ENCODE measurements at places on chromosomes 6 and 20.
A peak's percentile ranks its signal among the peaks of the same experiment; 100 is the strongest.

DNA sequence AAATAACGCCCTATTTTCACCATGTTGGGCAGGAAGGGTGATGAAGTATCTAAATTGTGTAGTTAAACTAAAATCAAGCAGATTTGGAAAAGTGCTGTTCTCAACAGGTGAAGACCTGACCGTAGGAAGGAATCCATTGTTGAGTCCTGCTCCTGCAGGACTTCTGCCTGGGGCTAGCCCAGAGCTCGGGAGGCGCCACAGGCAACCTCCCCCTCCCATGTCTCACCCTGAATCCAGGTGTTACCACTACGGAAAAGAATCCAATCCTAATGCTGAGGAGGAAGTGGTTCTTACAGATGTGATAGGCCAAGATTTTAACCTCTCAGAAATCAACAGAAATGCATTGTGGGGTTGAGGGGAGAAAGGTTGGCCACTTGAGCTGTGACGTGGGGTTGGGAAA lies 30.2 kb downstream of the RAB22A start:
- no peak for DNase-seq
- no peaks in the 10 kb centered on the region for H3K36me3 ChIP-seq
- no peak overlapping the region for H3K27ac ChIP-seq
- H3K4me1 ChIP-seq, result peaks cover 5% of the 10 kb centered on the region

- DNase-seq, result no peak
- H3K27me3 ChIP-seq, result no peaks in the 10 kb centered on the region
- peak overlapping the region; percentile 18 for H3K4me3 ChIP-seq
- no peaks in the 10 kb centered on the region for H3K4me1 ChIP-seq
These were observed 8.4 kb upstream of the COL20A1 start for GRCh38 chr20:63284544-63284949.

- H3K27me3 ChIP-seq, result no peaks in the 10 kb centered on the region
- H3K27ac ChIP-seq, result no peak overlapping the region
- H3K4me1 ChIP-seq, result peaks cover 15% of the 10 kb centered on the region
These were observed 5.8 kb downstream of the DDR1 start for GRCh38 chr6:30889921-30890645.

GRCh38 chr6:158565122-158565429 lies 5.2 kb downstream of the TMEM181 start:
- H3K4me3 ChIP-seq, result no peak overlapping the region
- no peak for DNase-seq
- peaks cover 85% of the 10 kb centered on the region for H3K4me1 ChIP-seq
- H3K27ac ChIP-seq, result peak overlapping the region; percentile 38
- H3K36me3 ChIP-seq, result no peaks in the 10 kb centered on the region
- H3K27me3 ChIP-seq, result no peaks in the 10 kb centered on the region

DNA sequence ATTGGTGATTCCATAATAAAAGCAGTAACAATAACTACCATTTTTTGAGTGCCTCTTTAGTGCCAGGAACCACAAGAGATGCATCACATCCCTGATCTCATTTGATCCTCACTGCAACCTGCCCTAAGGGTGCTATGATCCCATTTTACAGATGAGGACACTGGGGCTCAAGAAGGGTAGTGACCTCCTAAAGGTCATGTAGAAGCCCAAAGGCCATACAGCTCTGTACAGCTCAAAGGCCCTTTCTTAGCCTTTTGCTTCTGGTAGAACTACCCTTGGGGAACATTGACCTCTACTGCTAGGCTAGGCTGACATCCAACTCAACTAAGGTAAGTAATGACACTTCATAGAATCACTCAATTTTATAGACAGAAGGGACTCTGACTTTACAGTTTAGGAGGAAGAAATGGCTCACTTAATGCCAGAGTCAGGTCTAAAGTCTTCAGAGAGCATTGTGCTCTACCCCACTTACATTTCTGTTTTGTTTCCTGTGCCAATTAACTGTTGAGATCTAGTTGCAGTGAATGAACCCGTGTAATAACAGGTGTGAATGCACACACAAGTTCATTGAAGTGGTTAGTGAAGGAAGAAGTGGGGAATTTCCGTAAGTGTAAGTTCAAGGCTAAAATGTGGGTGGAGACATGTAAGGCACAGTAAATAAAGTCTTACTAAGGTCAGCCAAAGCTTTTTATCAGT lies 10.7 kb downstream of the SLC9A8 start:
- H3K4me1 ChIP-seq, result peaks cover 46% of the 10 kb centered on the region
- no peak overlapping the region for H3K4me3 ChIP-seq
- H3K27ac ChIP-seq, result peak overlapping the region; percentile 53
- no peaks in the 10 kb centered on the region for H3K27me3 ChIP-seq
- peaks cover 5% of the 10 kb centered on the region for H3K36me3 ChIP-seq

DNA sequence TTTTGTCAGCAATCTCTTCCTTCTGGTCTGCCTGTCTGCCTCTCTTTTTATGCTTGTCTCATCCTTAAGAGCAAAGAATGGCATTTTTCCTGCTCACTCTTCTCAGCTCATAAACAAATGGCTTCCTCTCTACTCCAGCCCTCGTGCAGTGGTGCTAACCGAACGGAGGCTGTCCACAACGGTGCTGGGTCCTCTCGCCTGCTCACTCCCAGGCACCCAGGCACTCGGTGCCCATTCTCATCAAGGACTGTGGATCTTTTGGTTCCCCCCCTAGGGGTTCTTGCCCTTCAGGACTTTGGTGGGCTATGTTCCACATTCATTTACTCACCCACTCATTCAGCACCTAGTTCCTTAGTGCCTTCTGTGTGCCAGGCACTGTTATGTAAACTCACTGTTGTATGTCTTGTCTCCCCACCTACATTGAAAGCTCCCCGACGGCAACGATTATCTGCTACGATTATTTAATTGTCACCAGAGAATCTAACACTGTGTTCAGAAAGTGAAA lies 113.9 kb downstream of the FYN start:
- H3K36me3 ChIP-seq, result no peaks in the 10 kb centered on the region
- H3K27me3 ChIP-seq, result no peaks in the 10 kb centered on the region
- peak overlapping the region; percentile 68 for H3K4me3 ChIP-seq

GRCh38 chr6:166939345-166939744 lies 17.0 kb downstream of the RNASET2 start:
- peaks cover 60% of the 10 kb centered on the region for H3K36me3 ChIP-seq
- no peaks in the 10 kb centered on the region for H3K27me3 ChIP-seq
- H3K27ac ChIP-seq, result no peak overlapping the region
- H3K4me3 ChIP-seq, result no peak overlapping the region

GRCh38 chr6:121733234-121733633 lies 297.8 kb downstream of the GJA1 start:
- H3K27me3 ChIP-seq, result no peaks in the 10 kb centered on the region
- H3K36me3 ChIP-seq, result no peaks in the 10 kb centered on the region
- no peak for DNase-seq
- no peak overlapping the region for H3K4me3 ChIP-seq
- H3K27ac ChIP-seq, result no peak overlapping the region

GRCh38 chr6:111382476-111383294 lies 100.3 kb downstream of the REV3L start:
- H3K27me3 ChIP-seq, result no peaks in the 10 kb centered on the region
- no peaks in the 10 kb centered on the region for H3K4me1 ChIP-seq
- peaks cover 9% of the 10 kb centered on the region for H3K36me3 ChIP-seq

GRCh38 chr20:44125332-44126127 lies 61.5 kb downstream of the JPH2 start:
- no peaks in the 10 kb centered on the region for H3K36me3 ChIP-seq
- no peaks in the 10 kb centered on the region for H3K27me3 ChIP-seq
- H3K4me3 ChIP-seq, result no peak overlapping the region
- H3K27ac ChIP-seq, result no peak overlapping the region
- no peak for DNase-seq
- H3K4me1 ChIP-seq, result no peaks in the 10 kb centered on the region

GRCh38 chr20:17957505-17958363 lies 10.9 kb downstream of the SNX5 start:
- H3K36me3 ChIP-seq, result peaks cover 36% of the 10 kb centered on the region
- no peak overlapping the region for H3K27ac ChIP-seq
- DNase-seq, result no peak
- H3K4me1 ChIP-seq, result peaks cover 75% of the 10 kb centered on the region
- H3K27me3 ChIP-seq, result no peaks in the 10 kb centered on the region
- no peak overlapping the region for H3K4me3 ChIP-seq

DNA sequence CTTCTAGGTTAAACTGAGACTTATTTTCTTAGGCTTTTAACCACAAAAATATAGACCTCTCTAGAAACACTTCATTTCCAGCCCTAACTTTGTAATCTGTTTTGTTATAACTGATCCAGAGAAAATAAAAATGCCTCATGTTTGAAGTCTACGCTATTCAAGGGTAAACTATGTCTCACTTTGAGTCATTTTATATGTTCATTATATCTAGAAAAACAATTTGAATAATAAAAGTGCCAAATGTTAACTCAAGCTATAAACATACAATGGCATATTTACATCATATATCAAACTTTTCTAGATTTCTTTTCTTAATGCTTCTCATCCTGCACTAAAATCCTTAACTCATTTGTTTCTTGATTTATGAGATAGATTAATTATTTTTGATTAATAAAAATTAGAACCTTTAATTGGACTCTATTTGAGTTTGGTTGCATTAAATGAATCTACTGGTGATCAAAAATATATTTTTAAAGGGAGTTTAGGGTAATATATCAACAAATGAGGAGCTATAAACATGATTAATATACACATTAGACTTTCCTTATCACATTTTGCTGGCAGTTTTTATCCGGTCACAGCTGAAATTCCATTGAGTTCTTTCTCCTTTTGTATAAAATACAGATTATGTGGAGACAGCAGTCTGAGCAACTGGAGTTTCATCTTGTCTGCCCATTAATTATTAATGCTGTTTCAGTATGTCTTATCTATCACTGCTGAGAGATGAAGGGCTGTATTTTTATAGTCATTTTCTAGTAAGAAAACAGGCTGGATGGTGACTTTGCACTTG lies 246.5 kb downstream of the TBX18 start:
- H3K4me3 ChIP-seq, result no peak overlapping the region
- H3K4me1 ChIP-seq, result no peaks in the 10 kb centered on the region
- no peaks in the 10 kb centered on the region for H3K27me3 ChIP-seq
- H3K36me3 ChIP-seq, result no peaks in the 10 kb centered on the region

- no peak overlapping the region for H3K4me3 ChIP-seq
- H3K36me3 ChIP-seq, result no peaks in the 10 kb centered on the region
- no peak overlapping the region for H3K27ac ChIP-seq
- no peaks in the 10 kb centered on the region for H3K4me1 ChIP-seq
- DNase-seq, result no peak
- no peaks in the 10 kb centered on the region for H3K27me3 ChIP-seq
These were observed 220.4 kb downstream of the TAF4 start for GRCh38 chr20:61845233-61845671.

DNA sequence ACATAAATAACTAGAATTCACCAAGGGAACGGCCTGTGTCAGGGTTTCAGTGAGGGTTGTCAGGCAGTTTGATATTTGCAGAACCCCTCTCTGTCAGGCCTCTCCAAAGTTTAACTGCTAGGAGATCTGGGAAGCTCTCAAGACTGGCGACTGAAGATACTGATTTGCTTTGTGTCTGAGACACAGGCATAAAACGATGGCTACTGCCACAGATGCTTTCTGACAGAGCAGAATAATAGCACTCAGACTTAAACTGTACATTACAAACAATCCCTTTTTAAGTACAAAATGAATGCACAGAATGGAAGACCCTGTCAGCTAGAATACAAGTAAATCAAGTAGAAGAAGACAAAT lies 7.2 kb upstream of the ATXN1 start:
- no peak overlapping the region for H3K4me3 ChIP-seq
- H3K27ac ChIP-seq, result peak overlapping the region; percentile 40
- DNase-seq, result no peak
- peaks cover 60% of the 10 kb centered on the region for H3K4me1 ChIP-seq
- no peaks in the 10 kb centered on the region for H3K27me3 ChIP-seq

DNA sequence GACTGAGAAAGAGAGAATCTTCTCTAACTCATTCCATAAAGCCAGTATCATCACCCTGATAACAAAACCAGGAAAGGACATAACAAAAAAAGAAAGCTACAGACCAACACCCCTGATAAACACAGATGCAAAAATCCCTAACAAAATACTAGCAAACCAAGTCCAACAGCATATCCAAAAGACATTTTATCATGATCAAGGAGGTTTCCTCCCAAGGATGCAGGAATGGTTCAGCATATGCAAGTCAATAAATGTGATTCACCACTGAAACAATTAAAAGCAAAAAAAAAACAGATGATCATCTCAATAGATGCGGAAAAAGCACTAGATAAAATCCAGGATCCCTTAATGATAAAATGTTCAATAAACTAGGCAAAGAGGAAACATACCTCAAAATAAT lies 24.5 kb upstream of the ALDH8A1 start:
- H3K4me1 ChIP-seq, result no peaks in the 10 kb centered on the region
- H3K27me3 ChIP-seq, result no peaks in the 10 kb centered on the region
- no peak overlapping the region for H3K4me3 ChIP-seq
- H3K27ac ChIP-seq, result no peak overlapping the region

Data from CD4-positive, alpha-beta memory T cell (primary cell).